Dermis microvascular lymphatic vessel endothelial cell (primary cell): ENCODE measurements at places on chromosomes 11 and 22. TPM values are rescaled to one million over a fixed set of nuclear protein-coding genes. Genes with fewer than 3 reads are reported as not detected.

DNA sequence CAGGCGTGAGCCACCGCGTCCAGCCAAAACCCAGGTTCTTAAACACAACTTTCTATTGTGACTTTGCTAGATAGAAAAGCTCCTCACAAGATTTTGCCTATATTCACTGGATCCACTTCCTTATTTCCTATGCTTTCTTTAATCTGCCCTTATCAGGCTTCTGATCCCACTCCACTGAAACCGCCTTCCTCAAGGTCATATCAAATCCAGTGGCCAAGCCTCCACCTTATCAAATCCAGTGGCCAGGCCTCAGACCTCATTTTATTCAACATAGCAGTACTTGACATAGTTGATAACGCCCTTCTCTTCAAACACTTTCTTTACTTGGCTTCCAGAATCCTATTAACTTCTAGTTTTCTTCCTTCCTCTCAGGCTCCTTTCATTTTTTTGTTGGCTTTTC, 29.5 kb downstream of the DIXDC1 start:
- no peak for DNase-seq

DNA sequence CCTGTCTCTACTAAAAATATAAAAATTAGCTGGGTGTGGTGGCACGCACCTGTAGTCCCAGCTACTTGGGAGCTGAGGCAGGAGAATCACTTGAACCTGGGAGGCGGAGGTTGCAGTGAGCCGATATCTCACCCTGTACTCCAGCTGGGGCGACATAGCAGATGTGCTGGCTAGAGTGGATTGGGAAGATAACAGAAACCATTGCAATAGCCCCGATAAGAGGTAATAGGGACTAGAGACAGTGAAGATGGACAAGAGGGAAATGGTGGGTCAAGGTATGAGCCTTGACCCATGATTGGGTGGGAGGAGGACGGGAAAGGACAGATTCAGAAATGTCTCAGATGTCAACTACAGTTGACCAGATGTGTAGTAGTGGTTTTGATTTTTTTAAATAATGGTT, 6.1 kb downstream of the SWAP70 start:
- no peak for DNase-seq

GRCh38 chr11:43581370-43582023, 99.0 kb upstream of the HSD17B12 start:
- no peak for DNase-seq

GRCh38 chr11:27296497-27296896, 66.5 kb downstream of the CCDC34 start:
- DNase-seq: peak; percentile 63

DNA sequence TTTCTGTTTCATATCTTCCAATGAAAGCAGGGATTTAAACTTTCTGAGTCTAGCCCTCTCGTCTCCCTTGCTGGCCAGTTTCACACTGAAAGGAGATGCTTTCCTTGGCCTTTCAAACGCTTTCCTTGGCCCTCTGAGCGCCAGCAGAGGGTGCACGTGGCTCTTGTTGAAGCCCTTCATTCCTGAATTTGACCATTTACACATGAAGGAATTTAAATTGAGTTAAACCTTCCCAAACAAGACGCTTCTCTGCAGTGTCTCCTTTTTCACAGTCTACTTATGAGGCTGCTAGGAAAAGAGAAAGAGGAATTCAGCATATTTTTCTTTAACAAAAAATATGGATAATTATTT, 21.6 kb downstream of the NNMT start:
- DNase-seq: peak; percentile 69

The SIAE gene
- 6.8 and 14.4 TPM in 2 replicates for total RNA-seq
